ENCODE measurements at places on chromosomes 2 and 18.
A peak's percentile ranks its signal among the peaks of the same experiment; 100 is the strongest.

GRCh38 chr18:8036551-8036950 lies 469.4 kb downstream of the PTPRM start:
- no peak for DNase-seq

- DNase-seq: no peak
These were observed 4.6 kb downstream of the DPP4 start for GRCh38 chr2:162069267-162069903.

GRCh38 chr18:8630546-8630945 lies 21.3 kb downstream of the RAB12 start:
- no peak for DNase-seq

- DNase-seq: no peak
These were observed 4.1 kb downstream of the SFTPB start for GRCh38 chr2:85663594-85664565.

- DNase-seq: no peak
These were observed 321.5 kb upstream of the MAP2 start for GRCh38 chr2:209102319-209102718.

DNA sequence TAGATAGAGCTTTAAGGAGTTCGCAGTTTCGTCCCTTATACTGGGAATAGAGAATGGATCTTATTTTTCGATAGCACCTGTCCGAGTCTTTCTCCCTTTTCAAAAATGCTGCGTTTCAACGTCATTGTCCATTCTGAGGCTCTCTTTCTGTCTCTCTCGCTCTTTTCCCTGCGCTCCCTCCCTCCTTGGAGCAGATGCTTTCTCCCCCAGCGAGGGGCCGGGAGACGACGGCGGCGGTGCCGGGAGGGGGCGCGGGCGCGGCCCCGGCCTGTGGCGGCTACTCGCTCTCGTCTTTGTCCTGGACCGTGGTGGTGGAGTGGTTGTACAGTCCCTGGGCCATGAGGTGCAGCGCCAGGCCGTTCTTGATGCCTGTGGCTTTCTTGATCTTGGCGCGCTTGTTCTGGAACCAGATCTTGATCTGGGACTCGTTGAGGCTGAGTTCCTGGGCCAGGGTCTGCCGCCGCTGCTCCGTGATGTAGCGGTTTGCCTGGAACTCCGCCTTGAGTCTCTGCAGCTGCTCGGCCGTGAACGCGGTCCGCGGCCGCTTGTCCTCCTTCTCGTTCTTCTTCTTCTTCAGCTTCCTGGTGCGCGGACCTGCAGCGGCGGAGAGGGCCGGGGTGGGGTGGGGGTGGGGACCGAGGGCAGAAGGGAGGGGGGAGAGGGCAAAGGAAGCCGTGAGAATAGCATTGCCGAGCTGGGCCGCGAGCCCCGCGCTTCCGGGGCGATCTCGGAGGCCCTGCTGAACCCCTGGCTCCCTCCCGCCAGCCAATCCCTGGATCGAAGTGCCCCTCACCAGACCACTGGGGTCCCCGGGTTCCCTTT lies 4.6 kb downstream of the EN1 start:
- DNase-seq: peak; percentile 79

Measured in spinal cord (tissue), 10 donors.